ENCODE measurements at places on chromosomes 1 and 21.

DNA sequence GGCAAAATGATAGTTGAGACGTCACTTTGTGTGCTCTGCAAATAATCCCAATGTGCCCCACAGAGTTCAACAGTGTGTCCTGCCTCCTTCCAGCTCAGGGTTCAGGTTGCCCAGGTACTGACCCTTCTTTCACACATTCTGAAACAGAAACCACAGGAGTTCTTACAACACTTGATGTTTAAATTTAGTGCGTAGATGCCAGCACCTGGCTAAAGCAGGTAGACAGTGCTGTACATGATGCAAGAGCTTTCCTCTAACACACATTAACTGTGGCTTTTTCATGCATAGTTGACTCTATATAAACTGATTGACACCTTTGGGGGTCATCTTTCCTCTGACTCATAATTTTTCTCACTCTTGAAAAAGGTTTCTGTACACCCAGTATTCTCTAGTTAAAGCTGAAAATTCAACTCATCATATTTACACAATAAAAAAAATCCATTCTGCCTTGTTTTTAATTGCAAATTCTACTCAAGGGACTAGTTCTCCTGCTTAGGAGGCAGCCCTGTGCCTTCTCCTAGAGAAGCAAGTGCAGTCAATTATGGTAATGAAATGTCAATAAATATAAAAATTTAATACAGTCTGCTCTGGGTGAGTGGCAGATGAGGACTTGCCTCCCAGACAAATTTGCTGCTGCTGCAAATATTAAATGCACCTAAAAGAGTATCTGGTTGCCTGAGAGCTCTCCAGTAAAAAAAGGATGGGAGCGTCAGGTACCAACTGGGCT lies 91.4 kb downstream of the NR5A2 start:
- no peak overlapping the region for H3K27ac ChIP-seq
- peaks cover 2% of the 10 kb centered on the region for H3K4me1 ChIP-seq
- DNase-seq = no peak
- no peak overlapping the region for H3K4me3 ChIP-seq
- no peaks in the 10 kb centered on the region for H3K36me3 ChIP-seq
- H3K27me3 ChIP-seq = peaks cover 4% of the 10 kb centered on the region

GRCh38 chr1:84504580-84505492 lies 1.4 kb upstream of the SPATA1 start:
- H3K4me1 ChIP-seq = peaks cover 38% of the 10 kb centered on the region
- peak overlapping the region; percentile 100 for H3K27ac ChIP-seq
- H3K36me3 ChIP-seq = peaks cover 30% of the 10 kb centered on the region
- H3K4me3 ChIP-seq = peak overlapping the region; percentile 96

GRCh38 chr1:189675712-189676244 lies 801.9 kb downstream of the BRINP3 start:
- no peak overlapping the region for H3K4me3 ChIP-seq
- no peak overlapping the region for H3K27ac ChIP-seq
- no peaks in the 10 kb centered on the region for H3K27me3 ChIP-seq
- DNase-seq = no peak
- H3K36me3 ChIP-seq = no peaks in the 10 kb centered on the region

DNA sequence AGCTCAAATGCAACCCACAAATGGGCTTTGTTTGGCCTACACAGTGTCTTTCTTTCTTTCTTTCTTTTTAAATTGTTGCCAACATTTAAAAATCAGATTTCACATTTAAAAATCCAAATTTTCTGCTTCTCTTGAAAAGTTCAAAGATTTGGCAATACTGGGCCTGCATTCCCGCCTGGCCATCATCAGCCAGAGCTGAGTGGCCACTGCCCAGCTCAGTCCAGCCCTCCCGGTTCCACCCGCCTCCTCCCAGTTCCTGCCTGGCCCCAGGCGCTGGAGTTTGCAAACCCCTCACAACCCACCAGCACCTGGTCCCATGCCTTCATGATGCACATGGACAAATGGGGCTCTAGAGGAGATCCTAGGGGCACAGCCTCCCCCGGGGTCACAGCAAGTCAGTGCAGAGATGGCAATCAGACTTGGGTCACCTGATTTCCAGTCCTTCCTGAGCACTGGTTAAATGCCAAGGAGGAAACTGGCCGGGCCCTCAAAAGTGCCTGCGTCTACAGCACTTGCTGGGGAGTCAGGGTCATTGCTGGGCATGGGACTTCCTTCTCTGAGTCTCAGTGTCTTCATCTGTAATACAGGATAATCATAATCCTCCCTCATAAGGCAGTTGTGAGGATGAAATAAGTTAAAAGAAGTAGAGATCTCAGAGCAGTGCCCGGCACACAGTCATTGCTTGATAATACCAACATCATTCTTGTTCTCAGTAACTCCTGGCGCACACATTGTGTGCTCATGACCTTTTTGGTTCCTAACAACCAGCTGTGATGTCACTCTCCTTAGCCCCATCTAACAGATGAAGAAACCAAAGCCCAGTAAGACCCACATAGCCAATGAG lies 41.0 kb upstream of the LAPTM5 start:
- H3K4me1 ChIP-seq = no peaks in the 10 kb centered on the region
- no peaks in the 10 kb centered on the region for H3K36me3 ChIP-seq
- H3K27ac ChIP-seq = no peak overlapping the region
- peaks cover 7% of the 10 kb centered on the region for H3K27me3 ChIP-seq
- no peak overlapping the region for H3K4me3 ChIP-seq

DNA sequence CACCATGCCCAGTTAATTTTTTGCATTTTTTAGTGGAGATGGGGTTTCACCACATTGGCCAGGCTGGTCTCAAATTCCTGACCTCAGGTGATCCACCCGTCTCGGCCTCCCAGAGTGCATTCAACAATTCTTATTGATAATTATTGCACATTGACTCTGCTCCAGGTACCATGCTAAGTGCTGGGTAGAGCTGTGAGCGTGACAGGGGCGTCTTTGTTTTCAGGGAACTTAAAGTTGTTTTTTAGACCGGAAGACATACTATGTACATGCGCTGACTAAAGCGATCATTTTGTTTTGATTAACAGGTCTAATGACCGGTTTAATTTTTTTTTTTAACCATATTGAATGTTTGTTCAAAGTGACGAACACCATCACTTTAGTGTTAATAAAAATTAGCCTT lies 4.0 kb downstream of the CD247 start:
- H3K27me3 ChIP-seq = no peaks in the 10 kb centered on the region
- no peak for DNase-seq
- H3K36me3 ChIP-seq = peaks cover 74% of the 10 kb centered on the region
- H3K4me1 ChIP-seq = peaks cover 62% of the 10 kb centered on the region
